ENCODE measurements at places on chromosomes 2 and 18.

GRCh38 chr2:178397002-178397605, 53.9 kb downstream of the PRKRA start:
- no peak for DNase-seq

DNA sequence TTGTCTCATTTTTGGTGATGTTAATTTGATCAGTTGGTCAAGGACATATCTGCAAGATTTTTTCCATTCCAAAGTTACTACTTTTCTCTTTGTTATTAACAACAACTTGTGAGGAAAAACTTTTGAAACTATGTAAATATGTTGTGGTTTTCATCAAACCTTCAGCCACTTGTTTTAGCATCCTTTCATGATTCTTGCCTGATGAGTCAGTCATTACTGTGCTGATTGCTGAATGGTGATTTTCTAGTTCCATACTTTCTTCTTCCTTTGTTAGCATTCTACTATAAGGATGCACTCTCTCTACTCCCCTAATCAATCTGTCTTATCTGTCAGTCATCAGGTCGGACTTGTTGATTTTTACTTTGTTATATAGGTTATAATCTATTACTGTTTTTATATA, 10.9 kb downstream of the TMEM87B start:
- no peak for DNase-seq

DNA sequence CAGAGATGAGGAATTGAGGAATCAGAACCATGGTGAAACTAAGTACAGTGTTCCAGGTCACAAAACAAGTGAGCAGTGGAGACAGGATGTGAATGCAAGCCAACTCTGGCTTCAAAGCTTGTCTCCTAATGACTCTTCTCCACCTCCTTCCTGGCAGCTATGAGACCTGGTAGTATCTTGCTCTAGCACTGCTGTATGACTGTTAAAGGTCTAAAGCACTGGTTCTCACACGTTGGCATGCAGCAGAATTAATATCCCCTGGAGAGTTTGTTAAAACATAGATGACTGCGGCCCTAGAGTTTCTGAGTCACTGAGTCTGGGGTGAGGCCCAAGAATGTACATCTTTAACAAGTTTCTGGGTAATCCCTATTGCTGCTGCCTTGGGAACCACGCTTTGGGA, 63.3 kb downstream of the SUCLG1 start:
- no peak for DNase-seq

DNA sequence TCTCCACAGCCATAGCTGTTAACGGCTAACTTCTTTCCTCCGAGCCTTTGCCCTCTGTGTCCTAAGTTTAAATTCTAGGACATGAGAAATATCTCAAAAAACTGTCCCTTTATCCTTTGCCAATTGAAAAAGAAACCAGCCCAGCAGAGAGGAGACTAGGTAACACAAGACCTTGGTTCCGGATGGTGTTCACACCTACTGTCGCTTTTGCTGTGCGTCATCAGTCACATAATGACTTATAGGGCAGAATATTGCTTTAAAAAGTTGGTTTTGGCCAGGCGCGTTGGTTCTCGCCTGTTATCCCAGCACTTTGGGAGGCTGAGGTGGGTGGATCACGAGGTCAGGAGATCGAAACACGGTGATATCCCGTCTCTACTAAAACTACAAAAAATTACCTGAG, 66.2 kb downstream of the SP3 start:
- DNase-seq, result no peak

GRCh38 chr2:219570194-219570923, 980 bp downstream of the OBSL1 start:
- no peak for DNase-seq
